ENCODE measurements at places on chromosomes 16 and 17.

GRCh38 chr17:5544115-5544514, 40.2 kb downstream of the NLRP1 start:
- no peak for DNase-seq

DNA sequence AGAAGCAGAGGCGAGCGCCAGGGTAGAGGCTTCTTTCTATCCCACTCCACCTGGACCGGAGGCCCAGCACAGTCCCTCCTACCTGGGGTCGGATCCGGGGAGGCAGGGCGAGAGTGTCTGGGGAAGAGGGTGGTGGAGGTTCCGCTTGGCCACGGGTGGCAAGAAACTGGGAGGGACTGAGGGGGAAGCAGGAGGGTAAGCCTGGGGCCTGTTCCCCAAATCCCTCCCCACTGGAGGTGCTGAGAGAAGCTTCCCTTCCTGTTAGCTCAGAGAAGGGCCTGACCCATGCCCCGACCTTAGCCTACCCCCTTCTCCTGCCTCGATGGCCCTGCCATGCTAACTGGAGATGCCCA, 1.8 kb upstream of the TPPP3 start:
- no peak for DNase-seq

- DNase-seq = no peak
These were observed 80.9 kb downstream of the PRKCA start for GRCh38 chr17:66383333-66383732.

GRCh38 chr16:87218281-87219055, 98.7 kb downstream of the C16orf95 start:
- DNase-seq = no peak

GRCh38 chr17:77882481-77883212, 75.9 kb upstream of the TNRC6C start:
- peak; percentile 42 for DNase-seq

GRCh38 chr17:72733619-72734282, 358.7 kb downstream of the SLC39A11 start:
- no peak for DNase-seq

DNA sequence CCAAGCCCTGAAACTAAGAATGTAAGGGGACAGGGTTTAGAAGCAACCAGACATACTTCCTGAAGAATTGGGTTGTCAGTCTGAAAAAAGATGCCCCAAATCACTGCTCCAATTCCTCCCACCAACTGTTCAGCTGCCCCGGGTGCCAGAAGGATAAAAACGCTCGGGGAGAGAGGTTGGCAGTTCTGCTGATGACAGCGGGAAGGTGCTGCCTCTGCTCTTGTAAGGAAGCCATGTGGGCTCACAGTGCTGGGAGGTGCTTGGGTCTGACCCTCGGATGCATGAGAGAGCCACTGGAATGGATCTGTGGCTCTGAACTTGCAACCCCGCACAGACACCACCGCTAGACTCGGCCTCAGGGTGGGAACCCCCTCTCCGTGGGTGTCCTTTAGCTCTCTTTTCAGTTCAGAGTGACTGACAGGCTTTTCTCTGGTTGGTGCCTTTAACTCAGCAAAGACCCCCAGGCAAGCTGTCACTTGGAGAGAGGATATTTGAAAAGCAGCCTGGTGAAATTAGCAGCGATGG, 364.8 kb upstream of the RBFOX1 start:
- no peak for DNase-seq

- DNase-seq = no peak
These were observed 147.0 kb downstream of the HS3ST4 start for GRCh38 chr16:25838724-25839186.

DNA sequence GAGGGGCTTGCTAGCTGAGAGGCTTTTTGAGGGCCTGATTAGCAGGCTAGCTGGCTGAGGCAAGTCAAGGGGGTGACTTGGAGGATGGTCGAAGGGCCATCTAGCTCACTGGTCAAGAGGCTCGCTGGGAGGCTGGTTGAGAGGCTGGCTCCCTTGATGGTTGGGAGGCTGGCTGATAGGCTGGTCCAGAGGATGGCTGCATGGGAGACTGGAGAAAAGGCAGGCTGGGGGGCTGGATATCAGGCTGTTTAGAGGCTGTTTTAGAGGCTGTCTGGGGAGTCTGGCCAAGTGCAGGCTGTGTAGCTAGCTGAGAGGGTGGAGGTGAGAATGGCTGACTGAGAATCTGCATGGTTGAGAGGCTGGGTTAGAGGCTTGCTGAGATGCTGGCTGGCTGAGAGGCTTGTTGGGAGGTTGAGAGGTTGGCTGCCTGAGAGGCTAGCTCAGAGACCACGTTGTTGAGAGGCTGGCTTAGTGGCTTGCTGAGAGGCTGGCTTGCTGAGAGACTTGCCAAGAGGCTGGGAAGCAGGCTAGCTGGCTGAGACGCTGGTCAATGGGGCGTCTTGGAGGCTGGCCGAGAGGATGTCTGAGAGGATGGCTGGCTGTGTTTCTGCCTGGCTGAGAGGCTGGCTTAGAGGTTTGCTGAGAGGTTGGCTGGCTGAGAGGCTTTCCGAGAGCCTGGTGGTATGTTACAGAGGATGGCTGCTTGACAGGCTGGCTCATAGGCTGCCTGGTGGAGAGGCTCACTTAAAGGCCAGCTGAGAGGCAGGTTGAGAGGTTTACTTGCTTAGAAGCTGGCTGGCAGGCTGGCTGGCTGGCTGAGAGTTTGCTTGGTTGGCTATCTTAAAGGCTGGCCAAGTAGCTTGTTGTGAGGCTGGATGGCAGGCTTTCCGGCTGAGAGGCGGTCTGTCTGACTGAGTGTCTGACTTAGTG, 36.6 kb upstream of the ACSM2B start:
- DNase-seq = no peak

- no peak for DNase-seq
These were observed 2.8 kb downstream of the DNASE1L2 start for GRCh38 chr16:2238838-2239675.

DNA sequence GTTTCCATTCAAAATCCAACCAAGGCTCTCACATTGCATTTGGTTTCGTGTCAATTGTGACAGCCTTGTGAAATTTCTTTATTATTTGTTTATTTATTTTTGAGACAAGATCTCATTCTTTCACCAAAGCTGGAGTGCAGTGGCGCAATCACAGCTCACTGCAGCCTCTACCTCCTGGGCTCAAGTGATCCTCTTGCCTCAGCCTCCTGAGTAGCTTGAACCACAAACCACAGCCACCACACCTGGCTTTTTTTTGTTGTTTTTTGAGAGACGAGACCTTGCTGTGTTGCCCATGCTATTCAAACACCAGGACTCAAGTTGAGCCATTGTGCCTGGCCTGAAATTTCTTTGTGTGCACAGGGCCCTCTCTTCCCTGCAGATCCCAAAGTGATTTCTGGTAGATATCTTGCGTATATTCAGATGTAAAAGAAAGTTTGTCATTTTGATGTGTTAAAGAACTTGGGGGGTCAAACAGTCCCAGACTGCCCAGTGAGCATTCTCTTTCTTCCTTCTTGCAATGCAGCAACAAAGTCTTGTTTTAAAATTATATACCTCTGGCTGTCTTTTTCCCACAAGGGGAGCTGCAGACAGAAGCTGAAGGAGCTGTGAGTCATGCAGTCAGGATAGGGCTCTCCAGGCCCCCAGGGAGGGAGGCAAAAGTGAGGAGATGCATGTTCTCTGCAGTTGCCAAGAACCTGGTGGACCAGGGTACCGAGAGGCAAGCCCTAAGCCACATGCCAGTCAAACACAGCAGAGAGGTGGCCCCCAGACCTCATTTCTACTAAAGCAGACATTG, 15.5 kb upstream of the USP22 start:
- DNase-seq = no peak

DNA sequence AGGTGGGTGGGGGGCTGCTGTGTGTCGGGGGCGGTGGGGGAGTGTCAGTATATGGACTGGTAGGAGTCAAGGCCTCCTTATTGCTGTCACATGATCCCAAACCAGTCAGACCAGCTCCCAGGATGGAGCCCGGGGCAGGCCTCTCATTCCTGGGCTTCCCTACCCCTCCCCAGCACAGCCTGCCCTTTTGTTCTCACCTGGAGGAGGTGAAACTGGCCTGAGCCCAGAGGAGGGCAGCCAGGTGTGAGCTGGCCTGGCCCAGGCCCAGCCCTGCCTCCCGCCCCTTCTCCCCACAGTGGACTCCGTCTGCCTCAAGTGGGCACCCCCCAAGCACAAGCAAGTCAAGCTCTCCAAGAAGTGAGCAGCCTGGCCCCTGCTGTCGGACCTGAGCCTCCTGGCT, 4.6 kb downstream of the PRSS8 start:
- no peak for DNase-seq

DNA sequence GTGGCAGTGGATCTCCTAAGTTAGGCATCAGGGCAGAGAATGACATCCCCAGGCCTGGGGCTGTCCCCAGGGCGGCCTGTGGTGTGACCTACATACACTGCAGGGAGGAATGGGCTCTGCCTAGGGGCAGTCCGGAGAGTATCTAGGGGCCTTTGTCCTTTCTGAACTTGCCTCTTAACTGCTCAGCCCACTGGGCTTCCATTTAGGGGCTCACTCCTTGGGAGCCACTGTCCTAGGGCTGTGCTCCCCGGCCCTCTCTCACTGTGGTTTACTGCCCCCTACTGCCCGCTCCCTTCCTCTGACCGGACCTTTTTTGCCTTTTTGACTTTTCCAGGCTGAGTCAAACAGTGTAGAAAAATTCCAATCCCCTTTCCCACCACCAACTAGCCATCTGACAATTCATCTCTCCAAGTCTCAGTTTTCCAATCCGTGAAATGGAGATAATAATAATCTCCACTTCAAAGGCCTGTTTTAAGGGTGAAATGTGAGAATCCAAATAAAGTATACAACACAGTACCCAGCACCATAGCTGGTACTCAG, 66.8 kb downstream of the DNAH3 start:
- peak; percentile 28 for DNase-seq

GRCh38 chr17:57662041-57662440, 83.1 kb downstream of the CCDC182 start:
- no peak for DNase-seq

Data from stimulated activated CD8-positive, alpha-beta memory T cell treated with anti-CD3 and anti-CD28 coated beads, Interleukin-7, amount 100 ng/mL, for 24 hours (primary cell).